ENCODE measurements at places on chromosomes 16 and 17.

DNA sequence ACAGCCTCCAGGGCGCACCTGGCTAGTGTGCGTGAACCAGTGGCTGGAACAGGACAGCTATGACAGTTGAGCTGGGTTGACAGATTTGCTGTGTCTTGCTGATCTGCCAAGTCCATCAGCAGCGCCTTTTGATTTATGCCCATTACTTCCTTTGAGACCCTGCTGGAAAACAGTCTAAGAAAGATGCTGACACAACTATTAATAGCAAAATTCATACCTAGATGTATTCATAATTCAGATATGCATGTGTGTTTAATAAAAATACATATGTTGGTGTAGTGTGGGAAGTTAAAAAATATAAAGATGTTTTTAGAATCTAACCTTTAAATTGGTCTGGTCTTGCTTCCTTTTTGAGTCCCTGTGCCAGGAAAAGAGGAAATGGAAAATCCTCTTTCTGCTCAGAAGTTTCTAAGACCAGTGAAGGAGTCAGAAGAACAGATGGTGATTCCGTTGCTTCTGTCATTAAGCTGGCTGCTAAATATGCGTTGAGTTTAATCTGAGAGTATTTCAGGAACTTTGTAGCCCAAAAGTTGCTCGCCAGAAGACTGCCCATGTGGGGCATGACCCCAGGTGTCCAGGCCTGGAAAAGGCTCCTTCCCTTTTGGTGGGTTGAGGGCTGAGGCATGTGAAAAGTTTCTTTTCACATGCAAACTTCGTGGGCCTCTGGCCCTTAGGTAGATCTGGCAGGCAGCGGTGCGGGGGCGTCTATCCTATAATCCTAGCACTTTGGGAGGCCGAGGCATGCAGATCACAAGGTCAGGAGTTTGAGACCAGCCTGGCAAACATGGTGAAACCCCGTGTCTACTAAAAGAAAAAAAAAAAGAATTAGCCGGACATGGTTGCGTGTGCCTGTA, 40.0 kb upstream of the ENDOV start:
- no peak for DNase-seq

DNA sequence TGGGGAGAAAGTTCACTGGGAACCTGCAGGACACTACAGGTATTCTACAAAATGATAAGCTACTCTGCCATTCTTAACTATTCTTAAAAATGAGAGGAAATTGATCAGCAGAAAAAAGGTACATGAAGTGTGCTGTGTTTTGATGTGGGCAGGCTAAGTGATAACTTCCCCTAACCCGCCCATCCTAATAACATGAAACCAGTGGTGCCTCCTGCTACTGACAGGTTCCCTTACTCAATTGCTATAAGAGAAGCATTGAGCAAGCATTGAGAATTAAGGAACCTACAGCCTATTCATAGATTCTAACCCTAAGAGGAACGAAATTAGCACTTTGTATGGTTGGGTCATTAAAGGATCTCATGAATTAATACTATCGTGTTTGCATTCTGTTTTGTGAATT, 18.9 kb downstream of the XYLT1 start:
- DNase-seq, result no peak

GRCh38 chr16:83552930-83553329, 254.8 kb upstream of the HSBP1 start:
- DNase-seq, result no peak

DNA sequence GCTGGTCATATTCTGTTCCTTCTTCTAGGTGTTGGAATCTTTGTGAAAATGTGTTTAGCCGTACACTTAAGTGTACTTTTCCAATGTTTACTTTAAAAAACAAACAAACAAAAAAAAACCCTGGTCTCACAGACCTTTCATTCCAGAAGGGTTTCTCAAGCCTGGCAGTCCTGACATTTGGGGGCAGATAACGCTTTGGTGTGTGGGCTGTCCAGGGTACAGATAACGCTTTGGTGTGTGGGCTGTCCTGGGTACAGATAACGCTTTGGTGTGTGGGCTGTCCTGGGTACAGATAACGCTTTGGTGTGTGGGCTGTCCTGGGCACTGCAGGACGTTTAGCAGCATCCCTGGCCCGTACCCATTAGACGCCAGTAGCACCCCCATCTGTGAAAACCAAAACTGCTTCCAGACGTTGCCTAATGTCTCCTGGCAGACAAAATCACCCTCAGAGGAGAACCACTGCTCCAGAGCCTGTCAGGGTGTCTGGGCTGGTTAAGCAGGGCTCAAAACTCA, 15.2 kb upstream of the FLCN start:
- no peak for DNase-seq

DNA sequence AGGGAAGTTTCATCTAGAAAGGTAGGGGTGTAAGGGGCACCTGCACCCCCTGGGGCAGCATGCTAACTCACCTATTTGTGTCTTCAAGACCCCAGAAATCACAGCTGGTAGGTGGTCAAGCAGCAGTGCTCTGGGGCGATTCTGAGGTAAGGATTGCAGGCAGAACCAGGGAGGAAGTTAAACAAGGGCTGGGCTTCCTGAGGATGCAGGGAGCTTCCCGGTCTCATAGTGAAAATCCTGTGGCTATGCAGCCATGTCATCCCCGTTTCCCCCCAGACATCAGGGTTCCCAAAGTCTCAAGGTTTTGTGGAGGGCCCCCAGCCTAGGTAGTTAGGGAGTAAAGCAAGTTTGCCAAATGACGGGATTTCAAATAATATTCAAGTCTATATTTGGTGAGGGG, 78.5 kb downstream of the C16orf78 start:
- DNase-seq, result no peak

DNA sequence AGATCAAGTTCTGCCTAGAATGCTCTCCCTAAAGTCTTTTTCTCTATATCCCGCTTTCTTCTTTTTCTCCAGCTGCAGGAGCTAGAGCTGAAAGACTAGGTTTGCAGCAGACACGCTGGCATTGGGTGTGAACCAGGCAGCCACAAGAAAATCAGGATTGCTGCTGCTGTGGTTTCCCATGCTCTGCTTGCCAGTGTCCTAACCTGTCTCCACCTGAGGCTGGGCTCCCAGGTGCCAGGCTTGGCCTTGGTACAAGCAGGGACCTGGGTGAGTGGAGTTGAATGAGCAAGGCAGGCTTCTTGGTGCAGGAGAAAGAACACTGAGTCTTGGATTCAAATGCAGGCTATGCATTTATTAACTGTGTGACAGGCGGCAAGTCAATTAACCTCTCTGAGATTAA, 440.3 kb upstream of the MAF start:
- no peak for DNase-seq

- DNase-seq, result peak; percentile 18
Observed at GRCh38 chr17:49035470-49036269, 38.5 kb downstream of the IGF2BP1 start.

DNA sequence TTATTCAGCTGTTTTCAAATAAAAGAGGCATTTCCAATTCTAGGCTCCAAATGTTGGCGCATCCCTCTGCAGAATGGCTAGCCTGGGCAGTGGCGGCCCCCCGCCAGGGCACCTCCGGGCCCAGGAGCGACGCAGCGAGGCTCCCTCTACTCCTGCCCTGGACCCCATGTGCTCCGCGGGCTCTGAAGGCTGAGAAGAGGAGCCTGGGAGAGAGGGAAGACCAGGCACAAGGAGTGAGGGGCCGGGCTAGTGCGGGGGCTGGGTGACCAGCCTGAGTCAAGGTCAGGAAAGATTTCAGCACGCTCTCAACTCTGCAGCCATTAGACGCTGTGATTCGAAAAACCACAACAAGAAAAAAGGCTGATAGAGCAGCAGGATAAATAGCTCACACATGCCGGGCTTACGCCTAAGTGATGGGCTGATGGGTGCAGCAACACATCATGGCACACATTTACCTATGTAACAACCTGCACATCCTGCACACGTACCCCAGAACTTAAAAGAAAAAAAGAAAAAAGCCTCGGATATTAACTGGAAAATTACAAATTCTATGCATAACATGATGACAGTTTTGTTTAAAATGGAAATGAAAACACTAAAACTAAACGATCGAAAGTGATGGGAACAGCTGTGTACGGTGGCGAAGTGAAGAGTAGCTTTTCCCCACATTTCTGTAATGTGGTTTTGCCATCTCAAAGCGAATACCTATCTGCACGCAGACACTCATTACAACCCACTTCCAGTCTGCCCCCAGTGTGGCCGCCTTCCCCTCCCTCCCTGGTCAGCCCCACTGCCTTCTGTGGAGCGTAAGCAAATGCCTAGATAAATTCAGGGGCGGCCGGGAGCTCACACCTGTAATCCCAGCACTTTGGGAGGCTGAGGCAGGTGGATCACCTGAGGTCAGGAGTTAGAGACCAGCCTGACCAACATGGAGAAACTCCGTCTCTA, 44.4 kb downstream of the MAP1LC3B start:
- DNase-seq, result no peak

DNA sequence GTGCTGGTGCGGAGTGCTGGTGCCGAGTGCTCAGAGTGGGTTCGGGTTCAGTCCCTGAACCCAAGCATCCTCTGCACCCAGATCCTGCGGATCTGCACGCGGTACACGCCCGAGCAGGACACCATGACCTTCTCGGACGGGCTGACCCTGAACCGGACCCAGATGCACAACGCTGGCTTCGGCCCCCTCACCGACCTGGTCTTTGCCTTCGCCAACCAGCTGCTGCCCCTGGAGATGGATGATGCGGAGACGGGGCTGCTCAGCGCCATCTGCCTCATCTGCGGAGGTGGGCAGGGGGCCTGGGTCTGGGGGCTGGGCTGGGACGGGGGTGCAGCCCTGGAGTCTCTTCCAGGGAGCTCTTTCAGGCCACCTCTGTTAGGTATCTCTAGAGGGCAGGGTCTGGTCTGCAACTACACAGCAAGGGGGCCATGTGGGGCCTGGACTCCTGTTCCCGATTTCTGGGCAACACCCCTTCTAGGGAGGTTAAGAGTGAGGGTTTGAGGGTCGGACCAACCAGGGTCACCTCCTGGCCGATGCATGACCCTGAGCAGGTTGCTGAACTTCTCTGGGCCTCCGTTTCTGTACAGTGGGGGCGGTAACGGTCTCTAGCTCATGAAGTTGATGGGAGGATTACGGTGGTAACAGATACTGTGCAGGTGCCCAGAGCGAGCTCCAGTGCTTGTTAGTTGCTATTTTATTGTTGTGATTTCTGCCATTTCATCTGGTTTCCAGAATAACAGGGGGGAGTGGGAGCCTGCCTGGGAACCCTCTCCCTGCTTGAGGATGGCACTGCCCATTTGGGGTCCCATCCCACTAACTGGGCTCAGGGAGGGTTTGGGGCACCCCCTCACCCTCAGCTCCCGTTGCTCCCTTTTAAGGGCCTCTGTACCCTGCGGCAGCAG, 10.1 kb downstream of the GJD3 start:
- no peak for DNase-seq

DNA sequence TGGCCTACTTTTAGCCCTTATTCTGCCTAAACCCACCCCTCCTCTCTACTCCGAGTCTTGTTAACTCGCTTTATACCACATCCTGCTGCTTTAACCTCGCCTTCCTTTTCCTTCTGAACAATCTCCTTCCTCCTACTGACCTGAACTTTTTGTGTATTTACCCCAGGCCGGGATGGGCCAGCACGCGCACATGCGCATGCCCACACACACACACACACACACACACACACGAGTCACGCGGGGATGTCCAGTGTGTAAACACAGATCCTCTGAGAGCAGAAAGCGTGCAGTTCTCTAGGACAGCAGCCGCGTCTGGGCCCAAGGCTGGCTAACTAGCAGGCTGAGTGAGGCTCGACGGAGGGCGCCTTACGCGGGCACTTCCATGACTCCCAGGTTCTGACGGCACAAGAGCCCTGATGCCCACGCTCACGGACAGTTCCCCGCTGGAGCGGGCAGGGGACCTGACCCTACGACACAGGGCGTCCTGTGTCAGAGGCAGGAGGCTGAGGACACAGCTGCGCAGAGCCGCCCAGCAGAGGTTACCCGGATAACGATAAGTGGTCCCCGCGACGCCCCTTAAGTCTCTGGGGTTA, 610 bp downstream of the PIK3R5 start:
- no peak for DNase-seq

GRCh38 chr17:48704361-48705248, 17.7 kb downstream of the PRAC1 start:
- DNase-seq, result no peak

GRCh38 chr16:2871926-2872325, 11.1 kb upstream of the FLYWCH2 start:
- DNase-seq, result no peak

DNA sequence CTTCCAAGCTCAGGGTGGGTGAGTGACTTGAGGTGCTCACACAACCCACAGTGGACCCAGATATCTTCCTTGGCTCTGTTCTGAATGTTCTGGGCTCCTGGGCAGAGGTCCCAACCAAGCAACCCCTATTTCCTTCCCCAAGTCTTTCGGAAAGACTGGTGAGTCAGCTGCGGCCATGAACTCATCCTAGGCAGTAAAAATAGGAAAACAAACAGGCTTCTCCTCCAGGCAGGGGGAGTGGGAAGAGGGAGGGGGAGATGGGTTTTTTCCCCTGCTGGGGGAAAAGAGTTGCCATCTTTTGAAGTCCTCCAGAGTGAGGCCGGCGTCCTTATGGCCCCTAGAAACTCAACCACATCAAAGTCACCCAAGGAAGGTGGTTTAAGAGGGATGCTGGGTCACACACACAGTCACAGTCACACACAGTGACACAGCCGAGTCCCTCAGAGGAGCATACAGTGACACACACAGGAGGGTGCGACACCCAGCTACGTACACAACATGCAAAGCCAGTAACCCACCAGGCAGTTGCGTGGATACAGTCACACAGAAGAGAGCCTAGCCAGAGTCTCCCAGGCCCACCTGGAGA, 16.0 kb upstream of the DLX4 start:
- no peak for DNase-seq

DNA sequence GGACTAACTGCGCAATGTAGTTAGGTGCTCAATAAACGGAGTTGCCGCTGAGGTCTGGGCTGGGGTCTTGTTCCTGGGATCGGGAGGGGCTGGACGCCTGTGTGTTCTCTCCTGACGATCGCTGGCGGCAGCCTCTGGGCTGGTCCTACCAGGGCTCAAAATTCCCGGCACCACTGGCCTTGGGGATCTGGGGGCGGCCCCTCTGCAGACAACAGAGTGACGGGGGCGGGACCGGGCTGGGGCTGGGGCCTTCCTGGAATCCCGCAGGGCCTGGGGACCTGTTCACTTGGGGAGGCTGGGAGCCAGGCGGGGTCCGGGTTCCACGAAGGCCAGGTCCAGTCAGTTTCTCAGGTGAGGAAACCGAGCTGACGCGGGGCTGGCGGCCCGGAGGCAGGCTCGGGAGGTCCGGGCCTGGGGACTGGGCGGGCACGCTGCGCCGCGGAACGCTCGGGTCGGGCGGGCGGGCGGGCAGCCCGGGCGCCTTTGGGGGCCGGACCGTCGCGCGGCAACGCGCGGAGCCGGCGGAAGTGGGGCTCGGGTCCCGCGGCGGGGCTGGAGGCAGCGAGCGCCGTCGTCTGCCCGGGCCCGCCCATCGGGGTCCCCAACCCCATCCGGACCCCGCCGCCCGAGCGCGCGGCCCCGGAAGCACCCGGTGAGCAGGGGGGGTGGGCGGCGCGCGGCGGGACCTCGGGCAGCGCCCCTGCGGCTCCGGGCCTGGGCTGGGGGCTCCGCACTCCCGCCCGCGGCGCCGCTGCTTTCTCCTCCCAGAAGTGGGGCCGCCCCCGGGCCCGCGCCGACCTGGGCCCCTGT, at the start of gene PIGQ:
TSS of gene PIGQ (plus strand) at position 524 of the 810 bp plus-strand sequence. CDS start 4,107 bp downstream, outside the sequence.
- DNase-seq, result peak; percentile 49

All from activated CD4-positive, CD25-positive, alpha-beta regulatory T cell (primary cell).